Stimulated activated CD8-positive, alpha-beta memory T cell treated with anti-CD3 and anti-CD28 coated beads, Interleukin-7, amount 100 ng/mL, for 24 hours (primary cell): ENCODE measurements at places on chromosomes 5 and 9.
A peak's percentile ranks its signal among the peaks of the same experiment; 100 is the strongest.

GRCh38 chr5:140224658-140225057 lies 49.7 kb downstream of the CYSTM1 start:
- no peak for DNase-seq

- DNase-seq = no peak
Observed at GRCh38 chr9:73869264-73869663, 627.9 kb upstream of the RORB start.

DNA sequence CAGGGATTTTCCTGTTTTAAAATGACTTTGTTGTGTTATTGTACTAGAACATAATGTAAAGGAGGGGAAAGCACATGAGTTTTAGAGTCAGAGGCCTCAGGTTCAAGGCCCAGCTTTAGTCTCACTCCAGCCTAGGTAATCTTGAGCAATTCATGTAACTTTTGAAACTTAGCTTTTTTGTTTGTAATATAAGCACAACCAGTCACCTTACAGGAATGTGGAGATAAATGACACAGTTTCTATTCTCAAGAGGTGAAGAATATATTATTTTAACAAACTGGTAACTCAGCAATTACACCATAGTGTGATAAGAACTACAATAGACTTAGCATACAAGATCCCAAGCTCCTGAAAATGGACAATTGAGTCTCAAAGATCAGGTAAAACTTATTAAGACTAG lies 51.2 kb downstream of the ADAMTS19 start:
- no peak for DNase-seq

DNA sequence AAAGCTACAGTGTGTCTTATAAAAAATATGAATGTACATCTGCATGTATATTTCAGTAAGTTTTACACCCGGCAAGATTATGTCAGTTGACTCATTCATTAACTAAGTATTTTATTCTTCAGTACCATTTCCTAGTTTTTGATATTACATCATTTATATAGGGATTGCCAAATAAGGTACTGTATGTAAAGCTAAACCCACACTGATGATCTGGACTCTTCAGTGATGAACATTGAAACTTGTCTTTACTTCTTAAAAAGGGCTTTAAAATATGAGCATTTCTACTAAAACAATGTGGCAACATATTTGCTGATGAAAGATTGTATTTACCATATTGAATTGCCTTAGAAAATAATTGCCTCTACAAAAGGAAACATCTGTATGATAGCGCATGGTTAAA lies 151.8 kb upstream of the TLX3 start:
- DNase-seq = no peak

DNA sequence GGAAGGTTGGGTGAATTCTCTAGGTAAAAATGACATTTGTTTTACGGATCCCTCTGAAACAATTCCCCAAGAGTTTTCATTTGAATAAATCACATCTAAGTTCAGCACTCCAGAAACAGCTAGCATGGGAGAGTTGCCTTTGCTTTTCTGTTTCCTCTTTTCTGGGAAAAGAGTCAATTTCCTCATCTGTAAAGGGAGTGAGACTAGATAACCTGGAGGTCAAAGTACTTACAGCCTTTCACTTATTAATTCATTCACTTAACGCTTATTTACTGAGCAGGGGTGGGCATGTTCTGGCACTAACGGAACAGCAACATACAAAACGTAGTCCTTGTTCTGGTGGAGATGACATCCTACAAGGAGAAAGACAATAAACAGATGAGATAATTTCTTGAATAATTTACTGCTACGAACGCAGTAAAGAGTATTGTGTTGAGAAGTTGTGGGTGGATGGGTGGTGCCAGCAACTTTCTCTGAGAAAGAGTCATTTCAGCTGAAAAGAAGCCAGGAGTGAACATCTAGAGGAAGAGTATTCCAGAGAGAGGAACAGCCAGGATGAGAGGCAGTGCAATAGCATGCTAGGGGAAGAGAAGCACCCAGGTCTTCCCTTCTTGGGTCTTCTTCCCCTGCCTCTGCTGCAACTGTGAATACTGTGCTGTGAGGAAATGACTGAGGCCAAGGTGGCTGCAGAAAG lies 335.6 kb downstream of the ZSWIM6 start:
- no peak for DNase-seq

- no peak for DNase-seq
Observed at GRCh38 chr5:172264815-172265395, 18.7 kb downstream of the UBTD2 start.

- DNase-seq = no peak
Observed at GRCh38 chr5:15391704-15392397, 108.1 kb upstream of the FBXL7 start.

DNA sequence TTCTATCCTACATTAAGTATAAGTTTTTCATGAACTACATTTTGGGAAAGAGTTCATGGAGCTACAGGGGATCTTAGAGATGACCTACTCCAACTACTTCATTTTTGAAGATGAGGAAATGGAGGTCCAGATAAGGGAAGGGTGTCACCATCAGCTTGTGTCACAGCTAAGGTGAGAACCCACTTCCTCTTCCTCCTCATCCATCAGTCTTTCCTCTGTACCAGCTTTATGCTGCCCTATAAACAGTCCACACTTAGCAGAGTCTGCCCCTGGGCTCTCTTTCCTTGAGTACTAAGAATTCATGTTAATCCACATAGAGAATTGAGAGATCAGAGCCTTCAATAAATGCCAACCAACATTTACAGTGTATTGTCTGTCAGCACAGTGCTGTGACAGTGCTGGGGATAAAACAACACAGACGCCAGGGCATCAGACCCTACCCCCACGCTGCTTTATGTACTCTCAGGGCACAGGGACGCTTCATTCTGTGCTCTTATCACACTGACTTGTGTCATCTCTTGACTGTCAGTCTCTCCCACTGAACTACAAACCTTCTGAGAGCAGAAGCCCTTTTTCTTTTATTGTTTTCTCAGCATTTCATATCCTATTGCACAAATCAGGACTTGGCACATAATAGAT lies 22.1 kb downstream of the ADRB2 start:
- no peak for DNase-seq

- no peak for DNase-seq
Observed at GRCh38 chr9:108439947-108440346, 415.8 kb downstream of the ACTL7B start.

DNA sequence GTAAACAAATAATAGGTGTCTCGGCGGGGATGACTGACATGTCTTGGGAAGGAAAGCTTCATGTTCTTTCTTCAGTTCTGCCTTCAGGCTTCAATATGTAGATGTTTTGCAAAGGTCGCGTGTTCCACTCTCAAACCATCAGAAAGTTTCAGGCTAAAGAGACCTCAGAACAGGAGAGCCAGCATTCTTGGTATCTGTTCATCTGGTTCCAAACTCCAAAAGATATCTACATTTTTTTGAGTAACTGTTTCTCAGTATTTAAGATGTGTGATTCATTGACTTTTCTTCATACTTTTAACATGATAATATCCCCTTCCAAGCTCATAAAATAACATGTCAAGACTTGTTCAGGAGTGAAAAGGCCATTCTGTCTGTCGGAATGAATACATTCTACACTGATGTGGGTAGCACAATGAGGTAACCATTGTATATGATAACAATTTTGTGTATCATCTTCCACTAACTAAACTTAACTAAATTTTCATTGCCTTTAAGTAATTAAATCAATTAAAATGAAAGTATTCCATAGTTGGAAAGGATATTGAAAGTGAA lies 183.6 kb downstream of the CFAP90 start:
- DNase-seq = no peak

GRCh38 chr5:104539618-104540350 lies 977.2 kb upstream of the NUDT12 start:
- DNase-seq = no peak

DNA sequence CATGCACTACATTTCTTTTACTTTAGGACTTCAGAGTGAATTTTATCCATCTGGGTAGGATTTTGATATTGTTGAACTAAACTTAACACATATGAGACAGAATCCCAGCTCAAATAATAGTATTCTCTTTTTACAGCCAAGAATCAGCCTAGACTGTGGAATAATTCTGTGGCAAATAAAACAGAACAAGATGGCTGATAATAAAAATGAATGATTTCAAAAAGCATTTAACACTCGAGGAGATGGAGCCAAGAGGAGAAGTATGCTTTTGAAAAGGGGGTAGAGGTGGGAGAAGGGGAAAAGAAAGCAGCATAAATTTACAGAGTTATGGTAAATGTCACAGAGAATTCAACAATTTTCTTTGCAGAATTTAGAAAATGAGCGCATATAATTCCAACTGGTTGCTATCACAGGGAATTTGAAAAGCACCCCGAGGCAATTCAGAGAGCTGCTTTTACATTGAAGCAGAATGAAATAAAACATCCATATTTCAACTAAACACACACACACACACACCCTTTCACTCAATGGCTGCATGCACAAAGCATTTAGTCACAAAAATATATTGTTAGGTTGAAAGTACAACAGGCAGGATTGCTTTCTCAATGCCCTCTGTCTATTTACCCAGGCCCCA lies 60.2 kb upstream of the DMAC1 start:
- DNase-seq = no peak

- DNase-seq = no peak
Observed at GRCh38 chr5:149774906-149775305, 44.8 kb downstream of the PPARGC1B start.

GRCh38 chr9:136722969-136723356 lies 10.6 kb downstream of the DIPK1B start:
- no peak for DNase-seq

GRCh38 chr5:117246424-117246823 lies 671.8 kb upstream of the SEMA6A start:
- no peak for DNase-seq

DNA sequence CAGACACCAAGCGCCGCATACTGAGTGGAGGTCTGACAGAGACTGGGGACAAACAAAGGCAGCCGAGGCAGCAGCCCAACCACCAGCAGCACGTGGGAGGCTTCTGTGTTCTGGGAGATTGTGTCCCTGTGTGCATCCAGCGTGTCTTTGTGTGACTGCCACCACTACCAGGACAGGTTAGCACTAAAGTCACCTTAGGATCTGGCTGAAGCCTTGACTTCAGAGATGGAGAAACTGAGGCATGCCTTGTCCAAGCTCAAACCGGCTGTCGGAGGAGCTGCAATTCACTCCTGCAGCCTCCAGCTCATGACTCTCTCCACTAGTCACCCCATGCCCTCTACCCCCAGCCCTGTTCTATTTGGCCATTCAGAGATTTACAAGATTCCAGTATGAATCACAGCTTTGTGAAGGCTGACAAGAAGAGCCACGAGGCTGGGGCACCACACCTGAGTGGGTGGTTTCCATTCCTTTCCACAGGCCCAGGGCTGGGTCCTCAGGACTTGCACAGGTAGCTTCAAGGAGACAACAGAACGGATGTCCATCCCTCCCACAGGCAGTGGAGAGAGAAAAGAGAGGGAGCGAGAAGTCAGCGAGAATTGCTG lies 69.3 kb downstream of the SHB start:
- DNase-seq = no peak

GRCh38 chr5:53367727-53368126 lies 112.7 kb upstream of the FST start:
- DNase-seq = no peak

- DNase-seq = no peak
Observed at GRCh38 chr9:98807814-98808195, 335 bp downstream of the GALNT12 start.

DNA sequence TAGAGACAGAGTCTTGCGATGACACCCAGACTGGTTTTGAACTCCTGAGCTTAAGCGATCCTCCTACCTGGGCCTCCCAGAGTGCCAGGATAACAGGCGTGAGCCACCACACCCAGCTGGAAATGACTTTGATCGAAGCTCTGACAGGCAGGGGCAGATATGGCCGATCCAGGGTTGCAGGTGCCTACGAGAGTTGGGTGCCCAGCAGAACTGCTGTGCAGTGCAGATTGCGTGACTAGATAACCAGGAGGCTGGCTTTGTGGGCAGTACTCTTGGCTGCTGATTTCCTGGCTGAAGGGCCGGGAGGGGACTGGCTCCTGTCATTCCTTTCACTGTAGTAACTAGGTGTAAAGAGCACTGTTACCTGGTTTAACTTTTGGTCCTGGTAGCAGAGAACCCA lies 11.8 kb downstream of the TBC1D13 start:
- DNase-seq = no peak

- no peak for DNase-seq
Observed at GRCh38 chr5:150305557-150305956, 2.9 kb upstream of the ARSI start.

GRCh38 chr9:32571969-32572899 lies 725 bp downstream of the NDUFB6 start:
- DNase-seq = peak; percentile 37

- no peak for DNase-seq
Observed at GRCh38 chr5:153504726-153505125, 14.3 kb downstream of the GRIA1 start.

DNA sequence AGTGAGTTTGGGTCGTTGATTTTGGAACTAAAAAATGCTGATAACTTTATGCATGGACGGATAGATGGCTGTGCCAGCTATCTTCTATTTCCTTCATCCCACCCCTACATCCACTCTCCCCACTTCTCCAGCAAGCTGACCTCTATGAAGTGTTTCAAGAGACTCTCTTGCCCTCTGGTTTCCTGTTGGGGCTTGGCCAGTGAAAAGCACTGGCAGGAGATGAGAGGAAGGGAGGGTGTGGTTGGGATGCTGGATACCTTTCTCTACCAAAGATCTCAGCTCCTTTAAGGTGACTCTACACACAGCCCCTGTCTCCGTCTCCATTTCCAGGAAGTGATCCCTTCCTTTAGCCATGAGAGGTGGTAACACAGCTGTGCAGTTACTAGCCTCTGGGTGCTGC lies 30.0 kb upstream of the JMY start:
- no peak for DNase-seq

DNA sequence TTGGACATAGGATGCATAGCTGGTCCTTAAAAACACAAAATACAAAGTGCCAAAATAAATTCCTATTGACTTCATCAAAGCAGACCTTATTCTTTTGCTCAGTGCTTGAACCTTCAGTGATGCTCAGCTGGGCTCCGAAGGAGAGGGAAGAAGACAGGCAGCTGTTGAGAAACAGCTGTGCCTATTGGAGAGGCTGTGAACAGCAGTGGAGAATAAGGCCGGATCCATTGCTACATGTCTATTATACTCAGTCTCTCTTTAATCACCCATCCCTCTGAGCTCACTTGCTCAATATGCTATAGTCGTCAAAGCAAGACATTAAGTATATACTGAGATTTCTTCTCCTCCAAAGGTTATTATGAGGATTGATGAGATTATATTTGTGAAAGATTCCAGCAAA lies 174.4 kb downstream of the CHSY3 start:
- no peak for DNase-seq

DNA sequence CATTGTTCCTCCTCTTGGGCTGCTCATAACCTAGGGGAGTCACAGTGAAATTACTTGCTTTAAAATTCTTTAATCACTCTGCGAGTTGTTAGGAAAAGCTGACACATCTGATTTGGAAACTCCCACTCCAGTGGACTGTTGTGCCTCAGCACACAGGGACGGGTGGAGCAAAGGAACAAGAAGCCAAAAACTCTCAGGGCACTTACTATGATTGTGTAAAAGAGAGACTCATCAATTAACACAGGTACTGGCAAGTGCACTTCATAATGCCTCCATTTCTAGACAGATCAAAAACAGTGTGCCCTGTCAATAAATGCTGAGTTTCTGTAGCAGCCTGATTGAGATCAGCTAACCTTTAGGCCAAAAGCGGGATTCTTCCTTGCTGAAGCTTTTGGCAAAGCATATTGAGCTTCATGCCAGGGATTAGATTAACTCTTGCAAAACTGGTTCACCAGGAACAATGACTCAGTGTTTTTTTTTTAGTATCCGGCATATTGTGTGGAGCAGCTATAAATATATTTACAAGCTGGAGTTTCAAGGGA lies 55.9 kb downstream of the TMC1 start:
- DNase-seq = no peak

GRCh38 chr5:165620394-165620793 lies 2115.0 kb downstream of the MAT2B start:
- DNase-seq = no peak

GRCh38 chr5:32450952-32451351 lies 6.4 kb upstream of the ZFR start:
- DNase-seq = no peak
